LHCN-M2 (cell line): ENCODE measurements at places on chromosomes 1 and 21. TPM values are rescaled to one million over a fixed set of nuclear protein-coding genes. Genes with fewer than 3 reads are reported as not detected.

GRCh38 chr1:3049905-3050304 lies 19.1 kb upstream of the PRDM16 start:
- no peak for DNase-seq

- DNase-seq, result no peak
These were observed 16.6 kb upstream of the DISP3 start for GRCh38 chr1:11462224-11462923.

GRCh38 chr1:116194568-116194967 lies 83.4 kb downstream of the MAB21L3 start:
- DNase-seq, result no peak

GRCh38 chr1:210446479-210446878 lies 117.8 kb downstream of the HHAT start:
- peak; percentile 92 for DNase-seq

DNA sequence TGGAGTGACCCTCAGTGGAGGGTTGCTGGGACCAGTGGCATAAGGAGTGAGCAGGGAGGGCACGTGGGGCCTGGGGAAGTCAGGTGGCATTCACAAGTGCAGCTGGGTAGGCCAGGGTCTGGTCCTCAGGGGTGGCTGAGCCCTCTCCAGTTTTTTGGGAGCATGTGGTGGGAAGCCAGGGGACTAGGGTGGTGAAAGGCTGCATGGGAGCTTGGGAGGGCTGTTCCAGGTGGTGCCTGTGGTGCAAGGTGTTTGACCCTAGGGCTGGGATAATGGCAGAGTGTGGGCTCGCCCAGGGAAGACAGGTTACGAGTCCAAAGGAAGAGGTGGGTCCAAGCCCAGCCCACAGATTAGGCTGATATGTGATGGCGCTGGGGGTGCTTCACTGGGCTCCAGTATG lies 30.5 kb downstream of the MAN1C1 start:
- no peak for DNase-seq

DNA sequence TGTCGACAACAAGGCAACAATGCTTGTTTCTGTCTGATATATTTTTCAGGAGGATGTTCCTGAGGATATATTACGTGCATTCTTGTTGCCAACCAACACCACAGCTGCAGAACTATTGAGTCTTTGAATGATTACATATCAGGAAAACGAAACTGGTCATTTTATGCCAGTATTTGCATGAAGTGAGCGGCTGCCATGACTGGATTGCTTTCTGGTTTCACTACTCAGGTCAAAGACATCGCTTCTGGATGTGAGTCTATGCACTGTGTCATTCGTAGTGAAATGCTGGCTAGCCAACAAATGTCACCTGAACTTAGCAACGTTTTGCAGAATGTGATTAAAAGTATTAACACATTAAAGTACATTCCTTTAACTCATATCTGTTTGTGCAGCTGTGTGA lies 35.8 kb upstream of the OLFM3 start:
- DNase-seq, result no peak

GRCh38 chr1:44842862-44843655 lies at the start of gene PTCH2:
Gene PTCH2, minus strand, starts transcription at chr1:44843253. Its CDS starts 321 bp downstream, at chr1:44842932.
- DNase-seq, result peak; percentile 34

DNA sequence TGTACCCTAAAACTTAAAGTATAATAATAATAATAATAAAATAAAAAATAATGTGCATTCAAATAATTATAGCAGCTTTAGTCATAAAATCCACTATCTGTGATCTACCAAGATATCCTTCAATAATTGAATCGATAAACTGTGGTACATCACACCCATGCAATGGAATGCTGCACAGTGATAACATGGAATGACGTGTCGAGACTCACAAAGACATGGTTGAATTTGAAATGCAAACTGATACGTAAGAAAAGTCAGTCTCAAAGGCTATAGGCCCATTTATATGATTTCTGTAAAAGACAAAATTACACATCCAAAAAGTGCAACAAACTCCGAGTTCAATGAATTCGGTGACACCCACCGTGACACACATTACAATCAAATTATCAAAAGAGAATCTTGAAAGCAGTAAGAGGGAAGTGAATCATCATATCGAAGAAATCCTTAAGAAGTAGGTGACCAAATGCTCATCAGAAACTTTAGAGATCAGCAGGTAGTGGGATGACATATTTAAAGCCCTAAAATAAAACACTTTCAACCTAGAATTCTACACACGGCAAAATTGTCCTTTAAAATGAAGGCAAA lies 5.2 kb upstream of the SPRR2E start:
- DNase-seq, result no peak

DNA sequence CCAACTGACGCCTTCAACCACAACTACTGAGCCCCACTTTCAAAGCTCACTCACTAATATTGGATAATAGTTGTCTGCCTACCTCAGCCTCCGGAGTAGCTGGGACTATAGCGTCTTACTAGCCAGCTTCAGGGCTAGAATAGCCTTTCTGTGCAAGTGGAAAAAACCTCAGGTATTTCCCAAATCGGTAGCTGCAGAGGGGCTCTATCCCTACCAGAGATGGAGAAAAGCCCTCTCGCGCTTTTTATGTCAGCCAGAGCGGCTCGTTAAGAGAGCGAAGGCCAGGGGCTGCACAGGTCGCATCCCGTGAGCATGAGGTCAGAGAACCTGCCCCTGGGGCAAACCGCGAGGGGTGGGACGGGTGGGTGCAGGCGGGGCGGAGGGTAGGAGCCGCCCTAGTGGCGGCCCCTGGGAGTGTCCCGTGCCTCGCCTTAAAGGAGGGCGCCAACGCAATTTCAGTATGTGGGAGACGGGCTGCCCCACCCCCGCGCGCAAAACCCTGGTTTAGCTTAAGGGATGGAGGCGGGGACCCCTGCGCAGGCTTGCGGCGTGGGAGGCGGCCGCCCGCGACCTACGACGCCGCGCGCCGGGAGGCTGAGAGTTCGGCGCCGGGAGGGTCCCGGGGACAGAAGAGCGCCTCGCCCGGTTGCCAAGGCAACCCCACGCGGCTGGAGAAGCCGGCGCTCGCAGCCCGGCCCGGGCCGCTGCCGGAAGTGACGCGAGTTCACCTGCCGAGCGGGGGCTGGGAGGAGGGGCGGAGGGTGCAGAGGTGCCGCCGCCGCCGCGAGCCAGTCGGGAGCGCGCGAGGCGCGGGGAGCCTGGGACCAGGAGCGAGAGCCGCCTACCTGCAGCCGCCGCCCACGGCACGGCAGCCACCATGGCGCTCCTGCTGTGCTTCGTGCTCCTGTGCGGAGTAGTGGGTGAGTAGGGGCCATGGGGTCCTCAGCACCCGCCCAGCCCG lies at the start of gene CXADR:
Gene CXADR (plus strand): TSS at position 791 of the 961 bp plus-strand sequence. CDS start 87 bp downstream, at position 878.
- DNase-seq, result no peak

DNA sequence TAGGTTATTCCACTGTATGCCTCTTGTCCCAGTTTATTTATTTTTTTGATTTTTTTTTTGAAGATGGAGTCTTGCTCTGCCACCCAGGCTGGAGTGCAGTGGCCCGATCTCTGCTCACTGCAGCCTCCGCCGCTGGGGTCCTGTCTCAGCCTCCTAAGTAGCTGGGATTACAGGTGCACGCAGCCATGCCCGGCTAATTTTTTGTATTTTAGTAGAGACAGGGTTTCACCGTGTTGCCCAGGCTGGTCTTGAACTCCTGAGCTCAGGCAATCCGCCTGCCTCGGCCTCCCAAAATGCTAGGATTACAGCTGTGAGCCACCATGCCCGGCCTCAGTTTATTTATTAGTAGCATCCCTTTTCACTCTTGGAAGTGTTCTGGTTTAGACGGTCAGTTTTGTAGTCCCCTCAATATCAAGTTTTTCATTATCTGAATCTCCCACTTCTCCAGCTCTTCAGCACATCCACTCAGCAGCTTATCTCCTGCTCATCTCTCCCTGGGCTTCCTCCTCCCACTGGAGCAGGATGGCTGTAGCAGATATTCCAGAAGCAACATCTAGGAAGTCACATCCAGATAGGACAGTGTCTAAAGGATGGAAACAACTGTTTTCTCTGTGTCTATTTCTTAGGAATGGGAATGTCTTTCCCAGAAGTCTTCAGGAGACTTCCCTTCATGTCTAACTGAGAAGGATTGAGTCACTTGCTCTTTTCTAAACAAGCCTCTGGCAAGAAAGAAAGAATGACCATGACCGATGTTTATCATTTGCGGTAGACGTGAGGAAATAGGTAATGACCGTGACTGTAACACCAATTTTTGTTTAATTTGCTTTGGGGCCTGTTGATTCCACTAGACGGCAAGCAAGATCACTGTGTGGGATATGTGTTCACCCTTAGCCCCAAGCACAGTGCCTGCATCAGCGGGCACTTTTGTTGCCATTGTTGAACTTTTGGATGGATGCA lies 14.4 kb downstream of the CCDC190 start:
- peak; percentile 65 for DNase-seq

GRCh38 chr21:18499761-18500376 lies 96.3 kb upstream of the TMPRSS15 start:
- DNase-seq, result peak; percentile 37

DNA sequence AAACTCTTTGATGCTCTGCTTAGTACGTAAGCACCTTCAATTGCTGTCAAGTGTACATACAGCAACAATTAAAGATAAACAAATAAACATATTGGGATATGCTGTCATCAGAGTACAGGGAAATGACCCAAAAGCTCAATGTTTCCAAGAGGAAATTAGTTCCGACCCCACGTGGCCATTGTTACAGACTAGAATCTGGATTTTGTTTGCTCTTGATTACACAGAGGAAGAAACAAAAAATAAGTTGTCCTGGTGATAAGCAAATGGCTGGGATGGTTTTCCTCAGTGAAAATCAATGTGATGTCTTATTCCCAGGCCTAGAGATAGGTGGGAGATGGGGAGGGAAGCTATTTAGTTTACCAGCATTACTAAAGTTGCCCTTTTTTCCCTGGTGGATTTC lies 113.0 kb upstream of the UBE2U start:
- DNase-seq, result no peak

GRCh38 chr1:50559421-50559820 lies 136.2 kb upstream of the DMRTA2 start:
- no peak for DNase-seq

- DNase-seq, result peak; percentile 12
These were observed 458.1 kb downstream of the DISC1 start for GRCh38 chr1:232084584-232085223.

GRCh38 chr1:18536356-18536755 lies 55.6 kb downstream of the KLHDC7A start:
- no peak for DNase-seq

- no peak for DNase-seq
These were observed 308.0 kb downstream of the CAMTA1 start for GRCh38 chr1:7093297-7093696.

DNA sequence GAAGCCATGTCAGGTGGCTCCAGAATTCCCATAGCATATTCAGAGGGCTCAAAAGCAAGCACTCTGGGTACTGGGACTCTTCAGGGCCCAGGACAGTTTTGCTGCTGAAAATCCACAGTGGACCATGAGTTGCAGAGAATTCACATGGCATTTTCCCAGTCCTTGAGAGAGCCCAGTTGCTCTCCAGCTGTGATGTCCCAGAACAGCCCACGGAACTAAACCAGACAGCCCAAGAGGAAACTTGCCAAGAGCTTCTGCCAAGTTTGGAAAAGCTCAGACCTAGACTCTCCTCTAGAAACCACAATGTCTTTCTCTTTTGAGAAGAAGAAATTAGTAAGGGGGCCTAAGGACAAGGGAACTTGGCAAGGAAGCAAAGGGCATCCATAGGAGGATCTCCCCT lies 69.4 kb downstream of the RGS2 start:
- DNase-seq, result peak; percentile 52

KCNA3 gene
- total RNA-seq, result not detected in 2 replicates

EDARADD gene
- total RNA-seq, result not detected in 2 replicates

KIF14 gene
- total RNA-seq, result 27.1 and 29.7 TPM in 2 replicates
